ENCODE measurements at places on chromosomes 12 and 14.

GRCh38 chr14:100864960-100865681 lies 38.4 kb downstream of the RTL1 start:
- no peak for DNase-seq

GRCh38 chr12:132323171-132324010 lies 6.0 kb downstream of the GALNT9 start:
- DNase-seq = no peak

GRCh38 chr14:91349481-91350074 lies 68.0 kb downstream of the CCDC88C start:
- no peak for DNase-seq

DNA sequence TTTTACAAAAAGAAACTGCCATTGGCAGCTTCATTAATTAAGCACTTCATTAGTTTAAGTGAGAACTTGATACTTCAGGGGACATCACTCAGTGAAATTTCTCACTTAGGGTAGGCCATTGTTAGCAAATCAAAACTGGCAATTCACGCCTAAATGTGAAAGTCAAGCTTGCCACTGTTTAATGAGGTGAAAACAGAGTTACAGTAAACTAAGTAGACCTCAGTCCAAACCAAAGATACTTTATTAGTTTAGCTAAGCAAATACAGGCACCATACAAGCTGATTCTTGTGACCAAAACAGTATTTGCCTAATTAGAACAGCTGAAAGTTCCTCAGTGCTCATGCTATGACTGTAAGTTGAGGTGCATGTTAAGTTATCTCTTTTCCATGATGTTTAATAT lies 176.5 kb upstream of the CPNE8 start:
- DNase-seq = no peak

GRCh38 chr12:58592475-58593207 lies 327.7 kb downstream of the LRIG3 start:
- DNase-seq = no peak

DNA sequence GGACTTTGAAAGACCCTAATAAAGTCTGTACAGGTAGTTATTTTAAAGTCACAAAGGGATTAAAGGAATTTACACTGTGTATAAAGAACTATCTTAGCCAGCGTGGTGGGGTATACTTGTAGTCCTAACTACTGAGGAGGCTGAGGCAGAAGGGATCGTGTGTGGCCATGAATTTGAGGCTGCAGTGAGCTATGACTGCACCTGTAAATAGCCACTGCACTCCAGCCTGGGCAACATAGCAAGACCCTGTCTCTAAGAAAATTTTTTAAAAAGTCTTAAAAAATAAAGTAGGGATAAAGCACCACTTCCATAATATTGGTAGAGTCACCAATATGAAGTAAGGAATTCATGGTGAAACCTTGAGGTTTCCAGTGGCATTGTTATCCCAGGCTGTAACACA lies 18.1 kb downstream of the ACVR1B start:
- no peak for DNase-seq

Measured in gastrocnemius medialis (tissue), 4 donors.